Stimulated activated CD8-positive, alpha-beta memory T cell treated with anti-CD3 and anti-CD28 coated beads, Interleukin-15, amount 100 ng/mL, for 24 hours (primary cell): ENCODE measurements at places on chromosomes 5 and 9.

GRCh38 chr9:37619806-37620205 is 27.4 kb upstream of the TOMM5 start:
- no peak for DNase-seq

- no peak for DNase-seq
These were observed 36.2 kb upstream of the PTCH1 start for GRCh38 chr9:95552814-95553546.

- no peak for DNase-seq
These were observed 41.3 kb downstream of the LRSAM1 start for GRCh38 chr9:127492616-127493015.

GRCh38 chr9:112648624-112649023 is 69.3 kb downstream of the INIP start:
- no peak for DNase-seq

GRCh38 chr9:78273761-78274160 is 23.2 kb upstream of the PSAT1 start:
- DNase-seq: no peak

GRCh38 chr5:54799645-54800044 is 185.7 kb downstream of the ESM1 start:
- DNase-seq: no peak

GRCh38 chr9:110330484-110331105 is 7.1 kb downstream of the TXNDC8 start:
- DNase-seq: no peak

DNA sequence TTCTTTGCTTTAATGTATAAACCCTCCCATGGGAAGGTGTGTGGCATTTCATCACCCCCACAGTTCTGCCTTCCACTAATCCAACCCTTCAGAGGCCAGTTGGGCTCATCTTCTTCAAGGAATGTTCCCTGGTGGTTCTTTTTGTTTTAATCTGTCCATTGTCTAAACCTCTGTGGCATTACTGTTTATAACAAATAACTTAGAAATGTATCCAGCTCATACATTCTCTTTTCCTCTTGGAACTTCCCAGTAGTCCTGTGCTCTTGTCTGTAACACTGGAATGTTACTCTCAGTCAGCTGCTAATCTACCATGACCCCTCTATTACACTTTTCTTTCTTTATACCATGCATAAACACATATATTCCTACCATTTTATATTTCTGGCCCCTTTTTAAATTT is 213.5 kb upstream of the TARS1 start:
- DNase-seq: no peak

GRCh38 chr9:114220061-114220541 is 64.8 kb downstream of the COL27A1 start:
- no peak for DNase-seq

DNA sequence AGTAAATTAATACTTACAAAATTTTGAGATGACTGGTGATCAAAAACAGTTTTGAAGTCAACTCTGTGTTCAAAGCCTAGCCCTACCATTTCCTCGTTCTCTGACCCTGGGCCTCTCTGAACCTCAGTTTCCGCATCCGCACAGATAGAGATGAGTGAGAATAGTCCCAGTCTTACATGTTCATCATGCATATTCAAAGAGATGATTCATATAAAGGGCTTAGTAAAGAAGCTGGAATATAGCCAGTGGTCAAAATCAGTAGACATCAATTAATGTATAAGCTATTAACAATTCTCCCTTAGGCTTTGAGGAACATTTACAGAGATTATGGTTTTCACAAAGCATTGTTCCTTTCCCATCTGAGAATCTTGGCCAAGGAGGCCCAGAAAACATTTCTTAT is 250.6 kb downstream of the SPOCK1 start:
- no peak for DNase-seq

- DNase-seq: no peak
These were observed 126.3 kb downstream of the HMHB1 start for GRCh38 chr5:143938230-143938629.

DNA sequence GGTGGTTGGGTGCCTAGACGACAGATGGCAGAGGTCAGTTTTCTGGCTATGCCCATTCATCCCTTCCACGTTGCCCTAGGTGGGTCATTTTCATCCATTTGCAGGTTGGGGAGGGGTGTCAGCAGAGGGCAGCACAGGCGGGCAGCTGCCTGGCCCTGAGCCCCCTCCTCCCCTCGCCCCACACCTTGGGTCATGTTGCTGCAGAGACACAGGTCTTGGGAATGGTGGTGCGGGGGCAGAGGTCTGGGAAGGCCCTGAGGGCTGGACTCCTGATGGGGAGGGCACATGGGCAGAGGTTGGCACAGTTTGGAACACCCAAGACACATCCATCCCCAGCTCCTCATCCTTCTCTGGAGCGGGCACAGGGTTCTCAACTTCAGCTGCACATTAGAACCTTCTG is 103.2 kb upstream of the LMX1B start:
- no peak for DNase-seq

- DNase-seq: no peak
These were observed 201.3 kb downstream of the FANCC start for GRCh38 chr9:95116002-95116807.

DNA sequence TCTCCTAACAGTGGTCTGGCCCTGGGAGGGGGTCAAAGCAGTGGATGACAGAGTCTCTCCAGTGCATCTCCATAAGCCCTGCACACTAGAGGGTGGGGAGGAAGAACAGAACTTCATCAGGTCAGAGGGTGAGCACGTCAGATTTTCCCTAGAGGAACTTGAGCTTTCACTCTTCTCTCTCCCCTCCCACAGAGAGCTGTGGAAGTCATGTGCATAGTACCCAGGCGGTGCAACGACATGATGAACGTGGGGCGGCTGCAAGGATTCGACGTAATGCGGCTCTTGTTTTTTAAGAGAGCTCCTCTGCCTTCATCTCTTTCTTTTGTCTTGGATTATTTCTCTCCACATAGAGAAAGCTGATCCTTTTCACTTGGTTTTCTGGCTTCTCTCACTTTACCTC is 100.2 kb upstream of the OTULINL start:
- no peak for DNase-seq

- DNase-seq: no peak
These were observed 1.3 kb downstream of the PSAT1 start for GRCh38 chr9:78298046-78298765.

GRCh38 chr5:121937762-121938161 is 24.0 kb upstream of the SRFBP1 start:
- no peak for DNase-seq

DNA sequence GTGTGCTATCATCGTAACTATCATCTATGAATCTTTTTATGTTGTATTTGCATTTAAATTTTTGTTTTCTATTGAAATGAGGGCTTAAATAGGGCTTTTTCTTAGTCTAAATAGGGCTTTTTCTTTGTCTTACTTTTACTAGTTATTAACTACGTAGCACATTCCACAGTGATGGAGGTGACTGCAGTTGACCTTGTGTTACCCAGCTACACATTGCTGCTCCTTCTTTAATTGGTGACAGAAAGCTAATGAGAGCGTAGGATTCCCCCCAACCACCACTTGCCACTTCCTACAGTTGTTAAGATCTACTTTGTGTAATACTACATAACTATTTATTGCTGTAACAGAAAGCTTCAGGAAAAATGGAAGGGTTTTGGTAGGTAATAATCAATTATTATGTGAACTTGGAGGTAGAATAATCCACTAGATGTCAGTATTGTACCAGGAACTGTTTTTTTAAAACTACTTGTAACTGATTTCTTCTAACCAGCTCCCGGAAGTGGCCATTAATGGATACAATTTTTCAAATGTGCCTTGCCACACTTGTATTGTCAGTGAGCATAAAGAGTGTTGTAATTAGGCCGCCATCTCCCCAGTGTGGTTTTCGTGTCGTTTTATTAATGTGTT is 18.0 kb downstream of the MTRR start:
- DNase-seq: no peak

DNA sequence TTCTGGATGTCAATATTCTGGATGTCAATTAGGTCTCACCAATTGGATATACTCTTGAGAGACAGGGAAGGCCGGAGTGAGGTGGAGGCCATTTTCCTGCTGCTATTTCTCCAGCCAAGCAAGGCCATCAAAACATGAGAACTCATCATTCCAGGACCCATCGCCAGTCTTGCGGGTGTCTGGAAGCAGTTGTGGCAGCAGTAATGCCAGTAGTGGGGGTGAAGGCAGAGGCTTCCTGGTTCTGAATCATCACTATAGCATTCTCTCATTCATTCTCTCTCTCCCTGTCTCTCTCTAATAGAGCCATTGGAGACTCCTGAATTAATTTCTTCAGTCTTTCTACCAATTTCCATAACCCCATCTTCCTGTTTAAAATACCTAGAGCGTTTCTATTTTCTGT is 71.8 kb downstream of the EGFLAM start:
- DNase-seq: no peak

DNA sequence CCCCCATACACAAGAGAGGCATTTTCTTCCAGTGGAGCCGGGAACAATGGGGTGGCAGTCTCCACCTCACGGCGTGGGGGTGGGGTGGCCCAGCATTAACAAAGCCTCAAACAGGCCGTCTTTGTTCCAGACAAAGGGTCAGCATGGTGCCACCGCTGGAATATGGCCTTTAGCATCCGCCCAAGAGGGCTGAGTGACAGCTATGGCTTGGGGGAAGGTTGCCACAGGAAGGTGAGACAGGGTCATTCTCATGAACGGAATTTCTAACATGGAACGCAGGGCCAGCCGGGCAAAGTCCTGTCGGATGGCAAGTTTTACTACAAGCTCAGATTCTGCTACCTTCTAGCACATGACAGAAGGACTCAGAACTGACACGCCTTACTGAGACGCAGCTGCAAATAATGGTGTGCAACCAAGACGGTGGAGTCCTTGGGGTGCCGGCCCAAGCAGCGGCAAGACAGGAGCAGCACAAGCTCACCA is 64.0 kb downstream of the OTULIN start:
- no peak for DNase-seq

- DNase-seq: no peak
These were observed 29.2 kb upstream of the HMHB1 start for GRCh38 chr5:143782588-143783386.

- DNase-seq: no peak
These were observed 355.5 kb downstream of the TLR4 start for GRCh38 chr9:118059484-118060278.

- no peak for DNase-seq
These were observed 210.1 kb downstream of the FBXL17 start for GRCh38 chr5:108171759-108172158.

GRCh38 chr9:1538301-1538700 is 476.8 kb upstream of the SMARCA2 start:
- no peak for DNase-seq

DNA sequence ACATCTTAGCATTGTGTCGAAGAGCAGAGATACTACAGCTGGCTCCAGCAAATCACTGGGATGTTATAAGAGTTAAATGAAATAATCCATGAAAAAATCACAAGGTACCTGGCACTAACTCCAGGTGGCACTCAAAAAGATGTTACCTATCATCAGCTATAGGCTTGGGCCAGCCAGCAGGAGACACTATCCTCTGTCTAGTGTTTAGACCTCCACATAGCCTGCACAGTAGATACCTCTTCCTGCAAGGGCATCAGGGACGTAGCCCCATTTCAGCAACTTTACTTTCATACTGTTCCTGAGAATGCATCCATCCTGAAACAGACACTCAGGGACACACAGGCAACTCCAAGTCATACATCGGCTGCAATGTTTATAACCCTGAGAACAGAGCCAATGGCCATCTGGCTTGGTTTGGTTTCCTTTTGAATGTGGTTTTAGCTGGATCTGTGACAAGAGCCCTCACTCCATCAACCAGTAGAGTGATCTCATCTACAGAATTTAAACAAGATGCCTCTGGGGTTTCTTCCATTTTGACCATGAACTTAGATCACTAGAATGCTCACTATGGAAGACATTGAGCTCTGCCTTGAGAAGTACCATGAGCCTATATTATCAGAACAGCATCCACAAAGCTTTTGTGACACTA is 69.9 kb downstream of the TLE1 start:
- DNase-seq: no peak

DNA sequence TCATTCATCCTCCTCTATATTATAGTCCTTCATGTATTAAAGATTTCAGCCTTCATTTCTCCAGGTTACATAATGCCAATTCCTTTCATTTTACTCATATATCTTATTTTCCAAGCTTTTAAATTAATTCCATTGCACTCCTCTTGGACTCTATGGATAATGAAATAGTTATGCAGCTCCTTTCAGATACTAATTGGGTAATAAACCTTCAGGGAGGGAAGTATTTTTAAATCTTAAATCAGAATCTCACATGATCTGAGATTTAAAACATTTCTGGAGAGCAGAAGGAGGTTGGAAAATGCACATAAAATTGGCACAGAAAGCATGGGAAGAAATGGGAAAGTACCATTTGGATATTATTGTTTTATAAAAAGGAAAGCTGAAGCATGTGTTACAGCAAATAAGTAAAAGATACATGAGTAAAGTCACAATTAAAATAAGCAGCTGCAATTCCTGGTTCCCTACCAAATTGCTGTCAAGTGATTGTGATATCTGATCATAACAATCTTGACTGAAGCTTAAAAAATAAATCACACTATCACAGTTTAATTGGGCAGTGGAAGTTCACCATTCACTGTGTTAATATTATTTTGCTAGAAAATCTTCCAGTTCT is 257.9 kb upstream of the NREP start:
- DNase-seq: no peak

GRCh38 chr9:86669422-86669821 is 277.9 kb downstream of the GAS1 start:
- DNase-seq: no peak

DNA sequence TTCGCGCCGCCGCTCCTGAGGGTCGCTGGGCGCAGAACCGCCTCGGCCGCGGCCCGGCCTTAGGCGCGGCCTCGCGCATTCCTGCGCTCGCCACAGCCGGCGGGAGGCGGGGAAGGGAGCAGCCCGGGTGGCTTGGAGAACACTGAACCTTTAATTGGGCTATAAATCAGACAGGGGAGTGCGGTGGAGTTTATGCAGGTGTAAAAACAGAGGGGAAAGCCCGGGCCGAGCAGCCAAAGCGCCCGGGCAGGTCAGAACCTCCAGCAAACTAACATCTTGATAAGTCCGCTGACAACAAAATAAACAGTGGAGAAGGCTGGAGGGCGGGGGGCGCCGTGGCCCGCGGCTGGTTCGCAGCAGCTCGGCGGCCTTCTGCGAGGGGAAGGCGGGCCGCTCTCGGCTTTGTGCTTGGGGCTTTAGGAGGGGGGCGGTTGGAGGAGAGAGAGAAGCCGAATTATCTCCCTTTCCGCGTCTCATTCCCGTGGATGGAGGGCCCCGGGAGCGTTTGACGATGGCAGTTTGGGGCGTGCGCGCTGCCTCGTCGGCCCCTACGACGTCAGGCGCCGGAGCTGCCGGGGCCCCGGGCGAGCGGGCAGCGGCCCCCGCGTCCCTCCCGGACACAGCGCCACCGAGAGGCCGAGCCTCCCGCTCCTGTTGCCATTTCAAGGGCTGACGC is 11.3 kb downstream of the FOXD1 start:
- no peak for DNase-seq
